Activated CD8-positive, alpha-beta T cell treated with anti-CD3 and anti-CD28 coated beads, Interleukin-2, amount 10 ng/mL, durations not matched to agents 7 days and 5 days (primary cell): ENCODE measurements at places on chromosomes 12 and 14. TPM values are rescaled to one million over a fixed set of nuclear protein-coding genes. Genes with fewer than 3 reads are reported as not detected.

DNA sequence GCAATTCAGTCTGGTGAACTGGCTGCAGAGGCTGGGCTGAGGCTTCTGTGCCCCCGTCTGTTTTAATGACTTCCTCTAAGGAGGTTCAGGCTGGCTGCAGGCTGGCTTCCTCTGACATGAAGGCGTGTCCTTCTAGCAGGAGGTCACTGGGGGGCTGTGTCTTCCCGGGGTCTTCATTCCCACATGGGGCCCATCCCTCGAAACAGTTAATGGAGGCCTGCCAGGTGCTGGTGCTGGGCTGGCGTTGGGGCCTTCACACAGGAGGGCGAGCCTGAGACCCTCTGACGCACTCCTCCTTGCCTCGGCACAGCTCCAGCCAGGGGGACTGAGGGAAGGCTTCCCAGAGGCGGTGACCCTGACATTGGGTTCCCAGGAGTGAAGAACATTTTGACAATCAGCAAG is 57.7 kb upstream of the DLK1 start:
- H3K27me3 ChIP-seq, result peaks cover 35% of the 10 kb centered on the region
- no peaks in the 10 kb centered on the region for H3K36me3 ChIP-seq
- H3K4me3 ChIP-seq, result no peak overlapping the region
- DNase-seq, result no peak

RERG gene
- total RNA-seq, result not detected

GRCh38 chr14:75654127-75654732 is 6.4 kb downstream of the ERG28 start:
- H3K4me3 ChIP-seq, result no peak overlapping the region
- peak; percentile 87 for DNase-seq

DNA sequence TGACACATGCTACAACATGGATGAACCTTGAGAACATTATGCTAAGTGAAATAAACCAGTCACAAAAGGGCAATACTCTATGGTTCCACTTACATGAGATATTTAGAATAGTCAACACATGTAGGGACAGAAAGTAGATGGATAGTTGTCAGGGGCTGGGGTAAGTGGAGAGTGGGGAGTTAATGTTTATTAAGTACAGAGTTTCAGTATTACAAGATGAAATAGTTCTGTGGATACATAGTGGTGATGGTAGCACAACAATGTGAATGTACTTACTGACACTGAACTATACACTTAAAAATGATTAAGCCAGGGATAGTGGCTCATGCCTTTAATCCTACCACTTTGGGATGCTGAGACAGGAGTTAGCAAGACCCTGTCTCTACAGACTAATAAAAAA is 8.7 kb downstream of the NUP107 start:
- H3K36me3 ChIP-seq, result peaks cover 66% of the 10 kb centered on the region
- H3K27ac ChIP-seq, result no peak overlapping the region
- H3K27me3 ChIP-seq, result no peaks in the 10 kb centered on the region
- no peak for DNase-seq
- no peak overlapping the region for H3K4me3 ChIP-seq

APEX1 gene
- 135 TPM for total RNA-seq
